ENCODE measurements at places on chromosomes 1 and 21. TPM values are rescaled to one million over a fixed set of nuclear protein-coding genes. Genes with fewer than 3 reads are reported as not detected.
A peak's percentile ranks its signal among the peaks of the same experiment; 100 is the strongest.

DNA sequence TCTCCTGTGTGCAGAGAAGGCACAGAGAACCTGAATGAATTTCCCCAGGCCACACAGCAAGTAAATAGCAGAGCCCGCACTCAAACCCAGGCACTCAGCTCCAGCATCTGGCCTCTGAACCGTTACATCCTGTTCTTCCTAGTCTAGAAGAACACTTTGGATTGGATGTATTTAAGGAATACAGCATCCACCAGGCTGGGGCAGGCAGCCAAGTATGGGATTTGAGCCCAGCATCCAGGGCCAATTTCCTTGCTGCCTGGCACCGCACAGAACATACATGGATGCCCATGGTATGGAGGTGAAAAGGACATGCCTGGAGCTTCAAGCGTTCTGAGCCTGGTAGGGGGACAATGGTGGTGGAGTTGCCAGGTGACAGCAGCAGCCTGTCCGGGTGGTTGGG is 9.7 kb downstream of the AJAP1 start:
- DNase-seq, result no peak

DNA sequence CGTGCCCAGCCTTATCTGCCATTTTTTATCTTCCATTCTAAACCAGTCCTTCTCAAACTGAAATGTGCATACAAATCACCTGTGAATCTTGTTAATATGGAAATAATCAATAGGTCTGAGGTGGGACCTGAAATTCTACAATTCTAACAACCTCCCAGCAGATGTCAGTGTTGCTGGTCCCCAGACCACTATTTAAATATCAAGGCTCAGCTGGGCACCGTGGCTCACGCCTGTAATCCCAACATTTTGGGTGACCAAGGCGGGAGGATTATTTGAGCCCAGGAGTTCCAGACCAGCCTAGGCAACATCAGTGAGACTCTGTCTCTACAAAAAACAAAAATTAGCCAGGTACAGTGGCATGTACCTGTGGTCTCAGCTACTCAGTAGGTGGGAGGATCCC is 4.1 kb downstream of the UQCRHL start:
- DNase-seq, result peak; percentile 47

ALG14 gene
- total RNA-seq, result 2.4 TPM

- DNase-seq, result no peak
Measured at GRCh38 chr1:93965256-93965655, 56.0 kb upstream of the GCLM start.

GRCh38 chr1:172394141-172394751 is 26.2 kb upstream of the C1orf105 start:
- no peak for DNase-seq

GRCh38 chr1:205118752-205119151 is 3.0 kb downstream of the RBBP5 start:
- no peak for DNase-seq

APP gene
- 722 TPM for total RNA-seq

GRCh38 chr21:42309753-42310213 is 5.4 kb downstream of the TFF3 start:
- DNase-seq, result peak; percentile 7
